ENCODE measurements at places on chromosomes 6 and 20.

DNA sequence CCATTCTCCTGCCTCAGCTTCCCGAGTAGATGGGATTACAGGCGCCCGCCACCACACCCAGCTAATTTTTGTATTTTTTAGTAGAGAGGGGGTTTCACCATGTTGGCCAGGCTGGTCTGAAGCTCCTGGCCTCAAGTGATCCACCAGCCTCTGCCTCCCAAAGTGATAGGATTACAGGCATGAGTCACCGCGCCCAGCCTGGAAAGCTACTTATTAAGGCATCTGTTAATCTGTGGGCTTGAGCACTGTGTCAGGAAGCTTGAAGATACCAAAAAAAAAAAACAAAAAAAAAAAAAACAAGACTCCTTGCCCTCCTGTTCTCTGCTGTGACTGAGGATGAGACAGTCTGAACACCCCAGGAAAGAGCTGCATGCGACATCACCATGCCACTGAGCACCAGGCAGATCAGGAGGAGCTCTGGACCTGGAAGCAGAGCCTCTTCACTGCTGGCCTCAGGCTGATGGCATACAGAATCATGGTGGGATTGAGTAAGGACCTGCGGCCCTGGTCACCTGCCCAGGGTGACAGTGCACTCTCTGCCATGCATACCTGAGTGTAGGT, 166.5 kb upstream of the SNX9 start:
- no peak for DNase-seq

DNA sequence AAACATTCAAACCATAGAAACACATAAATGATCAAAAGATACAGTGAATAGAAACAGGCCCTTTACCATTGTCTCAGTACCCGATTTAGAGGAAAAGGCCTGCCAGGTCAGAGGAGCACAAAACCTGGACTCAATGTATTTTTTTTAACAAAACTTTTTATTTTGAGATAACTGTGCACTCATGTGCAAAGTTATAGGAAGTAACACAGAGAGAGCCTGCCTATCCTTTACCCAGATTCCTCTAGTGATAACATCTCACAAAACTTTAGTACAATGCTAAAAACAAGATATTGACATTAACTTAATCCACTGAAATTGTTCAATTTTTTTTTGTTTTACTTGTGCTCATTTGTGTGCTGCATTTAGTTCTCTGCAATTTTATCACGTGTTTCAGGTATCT, 36.8 kb upstream of the SAMD3 start:
- DNase-seq, result no peak

GRCh38 chr20:2883726-2884637, 10.7 kb downstream of the PTPRA start:
- peak; percentile 74 for DNase-seq

DNA sequence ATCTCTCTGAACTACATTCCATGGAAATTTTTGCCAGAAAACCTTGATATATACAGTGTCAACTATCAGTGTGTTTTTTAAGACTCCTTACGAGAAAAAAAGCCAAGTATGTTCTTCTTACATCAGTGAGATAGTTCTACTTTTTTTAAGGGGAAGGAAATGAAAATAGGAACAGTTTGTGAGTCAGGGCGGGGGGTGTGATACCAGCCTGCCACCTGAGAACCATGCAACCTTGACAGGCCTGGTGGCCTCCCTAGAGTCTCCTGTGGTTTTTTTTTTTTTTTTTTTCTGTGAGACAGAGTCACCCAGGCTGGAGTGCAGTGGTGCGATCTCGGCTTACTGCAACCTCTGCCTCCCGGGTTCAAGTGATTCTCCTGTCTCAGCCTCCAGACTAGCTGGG, 96.3 kb upstream of the GCM1 start:
- peak; percentile 70 for DNase-seq

DNA sequence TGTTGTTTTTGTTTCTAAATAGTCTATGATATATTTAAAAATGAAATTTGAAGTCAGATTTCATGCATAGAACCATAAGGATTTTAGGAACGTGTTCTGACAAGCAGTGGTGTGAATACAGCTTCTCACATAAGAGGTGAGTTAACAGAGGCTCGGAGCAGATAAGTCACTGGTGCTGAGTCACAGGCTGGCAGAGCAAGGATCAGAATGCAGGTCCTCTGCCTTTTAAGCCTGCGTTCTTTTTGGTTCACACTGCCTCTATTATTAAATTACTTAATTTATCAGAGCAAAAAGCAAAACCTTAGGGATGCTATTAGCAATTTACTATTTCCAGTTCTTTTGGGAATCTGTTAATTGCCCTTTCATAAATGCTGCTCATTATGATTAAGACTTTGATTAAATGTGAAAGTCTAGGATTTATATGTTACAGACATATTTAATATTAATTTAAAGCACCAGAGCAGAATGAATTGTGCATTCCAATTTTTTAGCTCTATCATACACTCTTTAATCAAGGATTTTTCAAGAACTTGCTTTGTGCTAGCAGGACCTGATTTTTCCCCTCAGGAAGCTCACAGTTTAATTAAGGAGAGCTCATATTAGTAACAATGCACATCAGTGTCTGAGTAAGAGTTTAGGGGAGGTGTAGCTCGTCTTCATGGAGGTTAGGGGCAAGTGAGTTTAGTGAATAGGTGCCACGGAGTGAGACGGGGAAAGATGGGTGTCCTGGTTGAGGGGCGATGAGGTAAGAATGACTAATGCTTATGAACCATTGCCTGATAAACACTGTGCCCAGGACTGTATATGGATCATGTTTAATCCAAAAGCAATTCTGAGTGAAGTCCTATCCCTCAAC, 212.7 kb upstream of the AGPAT4 start:
- no peak for DNase-seq

GRCh38 chr20:45432294-45432693, 16.4 kb downstream of the PIGT start:
- no peak for DNase-seq

DNA sequence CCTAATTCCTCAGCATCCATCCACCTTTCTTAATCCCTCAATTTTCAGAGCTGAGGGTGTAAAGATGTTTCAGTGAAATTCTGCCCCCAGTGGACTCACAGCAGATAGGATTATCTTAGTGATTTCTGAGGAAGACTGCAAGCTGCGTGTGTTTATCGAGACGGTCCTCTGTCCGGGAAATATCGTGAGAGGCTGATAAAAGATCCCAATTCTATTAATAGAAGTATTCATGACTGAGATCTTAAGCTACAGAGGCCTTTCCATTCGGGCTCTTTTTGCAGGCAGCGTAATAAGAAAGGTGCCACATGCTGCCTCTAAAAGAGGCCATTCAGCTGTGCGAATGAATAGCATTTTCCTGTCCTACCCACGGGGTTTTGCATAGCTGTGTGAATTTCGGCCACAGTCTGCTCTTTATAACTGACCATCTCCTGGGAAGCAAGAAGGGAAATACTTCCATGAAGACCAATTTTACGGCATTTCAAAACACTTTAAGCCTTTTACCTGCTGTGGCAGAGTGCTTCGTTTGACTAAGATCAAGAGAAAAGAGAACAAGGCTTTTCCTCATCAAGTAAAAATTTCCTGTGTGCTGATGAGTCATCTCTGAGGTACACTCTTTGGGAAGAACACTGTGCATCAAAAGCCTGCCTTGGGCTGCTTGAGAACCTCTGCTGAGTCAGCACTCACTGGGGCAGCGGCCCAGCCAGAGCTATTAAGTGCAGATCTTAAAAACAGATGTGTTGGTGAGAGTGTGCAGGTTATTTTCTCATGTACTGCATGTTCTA, 208.8 kb downstream of the ARHGAP18 start:
- no peak for DNase-seq

GRCh38 chr6:151493804-151494234, at the start of gene CCDC170:
Gene CCDC170, plus strand, starts transcription at chr6:151494017. Its CDS starts 112 bp downstream, at chr6:151494129.
- DNase-seq, result peak; percentile 54

DNA sequence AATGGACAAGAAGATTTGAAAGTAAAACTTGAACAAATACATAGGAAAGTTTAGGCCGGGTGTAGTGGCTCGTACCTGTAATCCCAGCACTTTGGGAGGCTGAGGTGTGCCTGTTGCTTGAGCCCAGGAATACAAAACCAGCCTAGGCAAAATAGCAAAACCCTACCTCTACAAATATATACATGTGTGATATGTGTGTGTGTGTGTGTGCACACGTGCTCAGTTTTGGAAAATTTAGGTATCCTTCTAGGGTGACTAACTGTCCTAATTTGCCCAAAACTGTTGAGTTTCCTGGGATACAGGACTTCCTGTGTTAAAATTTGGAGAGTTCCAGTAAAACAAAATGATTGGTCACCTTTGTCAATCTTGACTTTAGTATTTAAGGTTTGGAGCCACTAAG, 503.2 kb downstream of the PKHD1 start:
- DNase-seq, result no peak

DNA sequence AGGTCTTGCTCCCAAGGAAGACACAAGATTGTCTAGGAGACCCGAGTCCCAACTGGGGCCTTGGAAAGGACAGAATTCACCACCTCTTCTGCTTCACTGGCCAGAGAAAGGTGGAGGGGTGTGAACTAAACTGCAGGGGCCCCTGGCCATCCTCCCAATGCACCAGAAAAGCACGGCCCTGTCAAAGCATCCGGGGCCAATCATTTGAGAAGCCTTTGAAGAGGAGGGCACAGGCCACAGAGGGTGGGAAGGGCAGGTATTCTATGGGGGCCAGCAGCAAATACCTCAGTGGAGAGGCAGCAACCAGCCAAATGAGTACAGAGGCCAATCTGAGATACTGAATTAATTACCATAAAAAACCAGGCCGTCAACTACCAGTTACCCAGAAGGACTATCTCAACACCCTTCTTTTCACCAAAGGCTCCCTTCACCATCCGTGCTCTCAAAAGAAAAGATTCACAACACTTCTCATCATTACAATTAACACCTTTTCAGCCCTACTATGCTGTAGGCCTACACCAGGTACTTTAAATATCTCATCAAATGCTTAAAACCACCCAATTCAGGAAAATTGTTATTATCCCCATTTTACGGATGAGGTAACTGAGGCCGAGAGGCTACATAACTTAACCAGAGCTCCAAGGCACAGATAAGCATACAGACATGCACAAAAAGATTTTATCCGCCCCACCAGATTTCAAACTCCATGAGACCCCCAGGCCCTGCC, 50.7 kb downstream of the TRERF1 start:
- DNase-seq, result no peak

- DNase-seq, result no peak
These were observed 110.9 kb downstream of the ADGRG6 start for GRCh38 chr6:142412658-142413057.

DNA sequence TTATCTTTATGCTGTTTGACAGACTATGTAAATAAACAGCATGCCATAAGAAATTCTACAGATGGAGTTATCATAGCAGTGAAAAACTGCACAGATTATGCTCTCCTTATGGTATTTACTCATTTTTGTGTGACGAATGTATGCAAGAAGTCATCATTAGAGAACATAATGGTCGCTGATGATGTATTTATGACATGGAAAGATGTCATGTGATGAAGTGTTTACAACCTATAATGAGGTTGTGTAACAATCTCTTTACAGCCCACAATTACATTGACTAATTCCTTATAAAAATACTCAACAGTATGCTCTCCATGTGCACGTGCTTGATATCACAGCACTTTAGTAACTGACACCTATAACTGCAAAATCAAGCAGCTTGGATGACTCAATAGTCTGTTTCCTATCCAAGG, 192.4 kb downstream of the BMP2 start:
- DNase-seq, result no peak

- DNase-seq, result no peak
These were observed 25.1 kb downstream of the GLP1R start for GRCh38 chr6:39073471-39074355.

- DNase-seq, result no peak
These were observed 175.8 kb downstream of the PREX1 start for GRCh38 chr20:48651960-48652359.

- DNase-seq, result no peak
These were observed 3.4 kb upstream of the MAFB start for GRCh38 chr20:40692240-40693011.

GRCh38 chr6:27422651-27423332, 34.2 kb downstream of the ZNF391 start:
- DNase-seq, result no peak

- DNase-seq, result no peak
These were observed 63.0 kb downstream of the ABHD12 start for GRCh38 chr20:25327521-25328235.

DNA sequence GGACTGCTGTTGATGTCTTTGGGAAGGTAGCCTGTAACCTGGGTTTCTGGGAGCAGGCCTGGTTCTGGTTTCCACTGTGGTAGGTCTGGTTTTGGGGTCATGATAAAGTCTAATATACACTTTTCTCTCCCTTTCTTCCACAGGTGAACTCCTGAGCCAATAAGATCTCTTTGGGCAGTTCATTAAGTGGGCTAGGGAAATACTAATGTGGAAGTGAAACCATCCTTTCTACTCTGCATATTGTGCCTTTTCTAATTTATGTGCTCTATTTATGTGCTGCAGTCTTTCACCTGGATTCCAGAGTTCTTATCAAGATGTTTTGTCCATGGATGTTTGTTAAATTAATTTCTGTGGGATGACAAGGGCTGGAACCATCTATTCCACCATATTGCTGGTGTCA, 165.7 kb upstream of the PTPRK start:
- DNase-seq, result no peak
